Stimulated activated CD8-positive, alpha-beta memory T cell treated with anti-CD3 and anti-CD28 coated beads, Interleukin-4, amount 100 ng/mL, for 24 hours (primary cell): ENCODE measurements at places on chromosomes 12 and 14.
A peak's percentile ranks its signal among the peaks of the same experiment; 100 is the strongest.

DNA sequence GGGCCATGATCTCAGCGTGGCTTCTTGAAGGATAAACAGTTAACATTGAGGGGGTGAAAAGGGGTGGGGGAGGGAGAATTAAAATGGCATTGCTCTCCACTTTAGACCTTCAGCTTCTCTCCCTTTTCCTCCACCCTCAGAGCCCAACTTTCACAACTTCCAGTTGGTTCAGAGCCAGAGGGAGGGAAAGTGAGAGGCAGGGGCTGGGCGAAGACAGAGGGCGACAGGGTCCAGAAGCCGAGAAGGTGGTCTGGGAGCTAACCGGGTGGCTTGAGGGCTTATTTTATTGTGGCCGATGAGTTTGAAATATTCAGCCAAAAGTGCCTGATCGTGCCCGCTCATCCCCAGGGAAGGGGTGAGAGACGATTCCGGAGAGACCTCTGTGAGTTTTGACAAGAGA, 4.1 kb downstream of the BMP4 start:
- DNase-seq = no peak

DNA sequence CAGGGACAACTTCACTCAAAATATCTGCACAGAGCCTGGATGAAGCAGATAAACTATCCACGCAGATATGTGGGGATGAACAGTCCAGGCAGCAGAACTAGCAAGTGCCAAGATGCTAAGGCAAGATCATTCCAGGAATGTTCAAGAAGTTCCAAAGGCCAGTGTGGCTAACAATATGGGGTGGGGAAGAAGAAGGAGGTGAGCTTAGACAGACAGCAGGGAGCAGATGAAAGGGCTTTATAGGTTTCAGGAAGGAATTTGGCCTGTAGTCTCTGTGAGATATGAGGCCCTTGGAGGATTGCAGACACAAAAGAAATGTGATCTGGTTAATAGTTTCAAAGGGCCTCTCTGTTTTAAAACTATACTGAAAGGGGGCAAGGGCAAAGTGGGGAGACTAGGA, 63.5 kb upstream of the PPM1H start:
- DNase-seq = no peak

GRCh38 chr12:116142936-116143898, 134.3 kb downstream of the MED13L start:
- DNase-seq = no peak

- DNase-seq = peak; percentile 48
Measured at GRCh38 chr12:1592444-1593173, 1.8 kb downstream of the FBXL14 start.

GRCh38 chr14:85579942-85580341, 50.0 kb downstream of the FLRT2 start:
- no peak for DNase-seq

- DNase-seq = no peak
Measured at GRCh38 chr12:112728864-112729263, 62.7 kb upstream of the RPH3A start.
